C1 segment of cervical spinal cord (tissue), 14 donors: ENCODE measurements at places on chromosomes 13 and 19.

DNA sequence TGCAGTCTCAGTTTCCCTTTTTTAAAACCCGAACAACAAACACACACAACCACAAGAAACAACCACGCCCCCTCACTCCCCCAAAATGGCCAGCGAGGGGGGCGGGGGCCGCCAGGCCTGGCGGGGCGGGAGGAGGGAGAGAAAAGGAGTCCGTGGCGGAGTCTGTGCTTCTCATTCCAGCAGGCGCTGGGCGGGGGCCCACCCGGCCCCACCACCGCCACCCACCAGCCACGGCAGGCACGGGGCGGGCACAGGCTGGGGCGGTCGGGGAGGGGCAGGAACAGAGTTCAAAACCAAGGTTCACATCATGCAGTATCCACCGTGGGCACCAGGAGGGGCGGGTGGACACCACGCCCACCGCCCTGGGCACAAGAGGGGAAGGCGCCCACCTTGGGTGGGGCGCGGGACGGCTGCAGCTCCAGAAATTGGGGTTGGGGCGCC is 12.9 kb downstream of the DPF1 start:
- DNase-seq, result peak; percentile 30

DNA sequence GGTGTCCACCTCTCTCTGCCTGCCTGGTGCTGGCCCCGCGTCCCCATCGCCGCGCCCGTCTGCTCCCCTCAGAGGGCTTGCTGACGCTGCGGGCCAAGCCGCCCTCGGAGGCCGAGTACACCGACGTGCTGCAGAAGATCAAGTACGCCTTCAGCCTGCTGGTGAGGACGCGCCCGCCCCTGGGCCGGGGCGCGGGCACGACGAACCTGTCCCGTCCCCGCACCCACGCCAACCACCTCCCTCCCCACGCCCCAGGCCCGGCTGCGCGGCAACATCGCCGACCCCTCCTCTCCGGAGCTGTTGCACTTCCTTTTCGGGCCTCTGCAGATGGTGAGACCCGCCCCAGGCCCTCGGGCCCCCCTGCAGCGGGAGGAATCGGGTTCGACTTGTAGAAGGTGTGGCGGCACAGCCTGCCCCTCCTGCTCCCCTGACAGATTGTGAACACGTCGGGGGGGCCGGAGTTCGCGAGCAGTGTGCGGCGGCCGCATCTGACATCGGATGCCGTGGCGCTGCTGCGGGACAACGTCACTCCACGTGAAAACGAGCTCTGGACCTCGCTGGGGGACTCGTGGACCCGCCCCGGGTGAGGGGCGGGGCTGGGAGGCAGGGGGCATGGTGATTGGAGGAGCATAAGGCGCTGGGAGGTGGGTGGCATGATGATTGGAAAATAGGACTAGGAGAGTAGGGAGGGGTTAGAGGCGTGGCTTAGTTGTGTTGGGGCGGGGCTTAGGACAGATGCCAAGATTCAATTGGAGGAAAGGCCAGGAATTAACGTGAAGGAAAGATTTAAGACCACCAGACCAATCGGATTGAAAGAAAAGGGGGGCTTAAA is 6.6 kb downstream of the EPS8L1 start:
- no peak for DNase-seq

GRCh38 chr13:109272595-109273325 is 513.6 kb downstream of the IRS2 start:
- DNase-seq, result no peak

GRCh38 chr13:97027162-97027554 is 32.9 kb upstream of the OXGR1 start:
- no peak for DNase-seq

DNA sequence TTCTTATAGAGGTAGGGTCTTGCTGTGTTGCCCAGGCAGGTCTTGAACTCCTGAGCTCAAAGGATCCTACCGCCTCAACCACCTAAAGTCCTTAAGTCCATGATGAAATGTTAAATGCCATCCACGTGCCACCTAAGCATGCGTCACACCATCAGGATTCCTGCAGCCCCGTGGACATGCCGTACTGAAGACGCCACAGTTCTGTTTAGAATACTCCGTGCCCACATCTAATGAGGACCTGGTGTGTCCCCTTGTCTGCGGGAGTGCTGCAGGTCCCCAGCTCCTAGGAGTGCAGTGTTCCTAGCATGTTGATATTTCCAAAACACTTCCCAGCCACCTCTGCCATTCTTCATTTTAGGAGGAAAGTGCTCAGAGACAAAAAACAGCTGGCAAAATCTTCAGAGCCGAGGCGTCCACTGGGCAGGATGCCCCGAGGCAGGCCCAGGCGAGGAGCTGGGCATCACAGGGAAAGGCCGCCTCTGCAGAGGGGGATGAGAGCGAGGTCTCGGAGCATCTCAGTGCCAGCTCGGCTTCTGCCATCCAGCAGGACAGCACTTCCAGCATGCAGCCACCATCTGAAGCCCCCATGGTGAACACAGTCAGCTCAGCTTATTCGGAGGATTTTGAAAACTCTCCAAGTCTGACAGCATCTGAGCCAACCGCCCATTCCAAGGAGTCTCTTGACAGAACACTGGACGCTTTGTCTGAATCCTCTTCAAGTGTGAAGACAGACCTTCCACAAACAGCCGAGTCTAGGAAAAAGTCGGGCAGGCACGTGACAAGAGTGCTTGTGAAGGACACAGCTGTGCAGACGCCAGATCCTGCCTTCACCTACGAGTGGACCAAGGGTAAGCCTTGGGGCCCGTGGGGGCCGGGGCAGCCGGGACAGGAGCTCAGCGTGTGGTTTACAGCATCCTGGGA is 13.2 kb downstream of the C19orf44 start:
- peak; percentile 67 for DNase-seq

DNA sequence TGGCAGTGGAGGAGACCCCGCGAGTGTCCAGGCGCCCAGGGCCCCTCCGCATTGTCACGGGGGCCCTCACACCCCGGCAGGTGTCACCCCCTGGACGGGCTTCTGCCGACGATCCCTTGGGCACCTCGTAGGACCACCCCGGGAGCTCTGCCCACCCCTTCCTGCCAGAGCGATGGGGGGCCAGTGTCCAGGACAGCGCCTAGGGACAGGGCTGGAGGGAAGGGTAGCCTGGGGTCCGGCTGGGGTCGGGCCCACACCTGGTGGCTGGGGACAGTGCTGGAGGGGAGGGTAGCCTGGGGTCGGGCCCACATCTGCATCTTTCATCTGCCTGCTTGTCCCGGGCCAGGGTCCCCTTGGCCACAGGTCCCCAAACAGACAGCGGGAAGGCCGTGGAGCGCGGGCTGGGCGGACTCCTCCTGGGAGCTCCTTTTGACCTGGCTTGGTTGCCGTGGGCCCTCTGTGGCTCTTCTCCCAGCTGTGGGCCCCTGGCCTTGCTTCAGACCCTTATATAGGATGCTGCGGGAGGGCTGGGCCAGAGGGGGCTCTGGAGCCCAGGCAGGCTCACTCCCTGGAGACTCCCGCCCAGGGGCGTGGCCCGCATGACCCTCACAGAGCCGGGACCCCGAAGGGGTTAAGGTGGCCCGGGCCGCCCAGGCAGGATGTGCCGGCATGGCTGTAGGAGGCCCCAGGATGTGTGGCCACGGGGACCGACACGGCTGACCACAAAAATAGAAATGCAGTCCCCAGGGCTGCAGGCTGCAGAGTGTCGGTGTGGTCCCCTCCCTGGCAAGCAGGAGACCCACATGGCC is 74.1 kb upstream of the MCF2L start:
- no peak for DNase-seq
